M059J (cell line): ENCODE measurements at places on chromosomes 4 and X. TPM values are rescaled to one million over a fixed set of nuclear protein-coding genes. Genes with fewer than 3 reads are reported as not detected.
A peak's percentile ranks its signal among the peaks of the same experiment; 100 is the strongest.

CT55 gene
- total RNA-seq = 0.25 TPM in 1 of 2 replicates, not detected in the other

SPACA5 gene
- not detected in 2 replicates for total RNA-seq

BEX5 gene
- total RNA-seq = 1.4 TPM in 2 replicates

CETN2 gene
- 123 and 144 TPM in 2 replicates for total RNA-seq

- DNase-seq = peak; percentile 64
Measured at GRCh38 chr4:102564399-102565059, 63.4 kb downstream of the NFKB1 start.

- DNase-seq = peak; percentile 12
Measured at GRCh38 chrX:67544281-67545035, 637 bp downstream of the AR start.

GRCh38 chr4:40144716-40145115 is 52.1 kb upstream of the RHOH start:
- DNase-seq = no peak

DNA sequence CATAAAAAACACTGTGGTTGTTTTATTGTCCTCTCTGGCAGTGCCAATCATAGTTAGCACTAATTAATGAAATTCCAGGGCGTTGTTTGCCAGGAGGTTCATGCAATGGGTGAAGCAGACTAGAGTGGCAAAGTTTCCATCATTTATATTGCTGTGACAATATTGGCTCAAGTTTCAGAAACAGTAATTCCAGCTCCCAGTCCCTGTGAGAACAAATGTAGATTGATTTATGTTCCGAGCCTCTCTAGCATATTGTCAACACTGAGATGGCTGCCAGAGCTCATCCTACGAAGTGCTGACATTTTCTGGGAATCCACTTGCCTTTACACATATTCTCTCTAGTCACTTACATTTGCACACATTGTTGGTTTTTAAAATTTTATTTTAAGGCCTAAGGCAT is 440.0 kb upstream of the IGFBP7 start:
- no peak for DNase-seq

- DNase-seq = no peak
Measured at GRCh38 chr4:84472154-84472553, 26.9 kb downstream of the NKX6-1 start.
